ENCODE measurements at places on chromosomes 3 and 15. TPM values are rescaled to one million over a fixed set of nuclear protein-coding genes. Genes with fewer than 3 reads are reported as not detected.

Gene CCR5
- total RNA-seq: 2.2 TPM

Gene ST3GAL6
- total RNA-seq: not detected

DNA sequence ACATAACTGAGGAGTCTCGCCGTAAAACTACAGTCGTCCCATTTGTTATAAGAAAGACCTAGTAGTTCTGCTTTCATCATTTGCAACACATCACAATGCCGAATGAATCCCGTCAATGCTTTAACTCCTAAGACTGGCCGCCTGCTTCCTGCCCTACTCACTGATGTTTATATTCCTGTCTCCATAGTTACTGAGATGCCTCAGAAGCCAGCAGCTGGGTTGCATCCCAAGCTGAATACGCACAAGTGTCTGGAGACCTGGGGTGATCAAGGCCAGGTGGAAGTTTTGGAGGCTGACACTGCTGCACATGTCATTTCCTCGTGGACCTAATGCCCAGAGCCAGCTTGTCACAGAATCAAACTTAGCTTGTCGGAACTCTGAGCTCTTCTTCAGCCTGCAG, 95.2 kb upstream of the UBE2E1 start:
- H3K27ac ChIP-seq: no peak overlapping the region
- peaks cover 8% of the 10 kb centered on the region for H3K4me1 ChIP-seq

Gene CTXN2
- not detected for total RNA-seq

DNA sequence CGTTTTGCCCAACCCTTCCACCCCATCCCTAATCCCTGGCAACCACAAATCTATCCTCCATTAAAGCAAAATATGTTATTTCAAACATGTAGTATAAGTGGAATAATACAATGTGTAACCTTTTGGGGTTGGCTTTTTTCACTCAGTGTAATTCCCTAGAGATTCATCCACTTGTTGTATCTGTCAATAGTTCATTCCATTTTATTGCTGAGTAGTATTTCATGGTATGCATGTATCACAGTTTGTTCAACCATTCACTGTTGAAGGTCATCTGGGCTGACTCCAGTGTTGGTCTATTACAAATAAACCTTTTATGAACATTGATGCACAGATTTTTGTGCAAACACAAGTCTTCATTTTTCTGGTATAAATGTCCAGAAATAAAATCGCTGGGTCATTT, 38.8 kb downstream of the BSN start:
- H3K27ac ChIP-seq: no peak overlapping the region
- H3K4me3 ChIP-seq: no peak overlapping the region
- no peaks in the 10 kb centered on the region for H3K4me1 ChIP-seq
- H3K36me3 ChIP-seq: no peaks in the 10 kb centered on the region
- H3K27me3 ChIP-seq: no peaks in the 10 kb centered on the region

Gene ALDH1A2
- total RNA-seq: 0.47 TPM

DNA sequence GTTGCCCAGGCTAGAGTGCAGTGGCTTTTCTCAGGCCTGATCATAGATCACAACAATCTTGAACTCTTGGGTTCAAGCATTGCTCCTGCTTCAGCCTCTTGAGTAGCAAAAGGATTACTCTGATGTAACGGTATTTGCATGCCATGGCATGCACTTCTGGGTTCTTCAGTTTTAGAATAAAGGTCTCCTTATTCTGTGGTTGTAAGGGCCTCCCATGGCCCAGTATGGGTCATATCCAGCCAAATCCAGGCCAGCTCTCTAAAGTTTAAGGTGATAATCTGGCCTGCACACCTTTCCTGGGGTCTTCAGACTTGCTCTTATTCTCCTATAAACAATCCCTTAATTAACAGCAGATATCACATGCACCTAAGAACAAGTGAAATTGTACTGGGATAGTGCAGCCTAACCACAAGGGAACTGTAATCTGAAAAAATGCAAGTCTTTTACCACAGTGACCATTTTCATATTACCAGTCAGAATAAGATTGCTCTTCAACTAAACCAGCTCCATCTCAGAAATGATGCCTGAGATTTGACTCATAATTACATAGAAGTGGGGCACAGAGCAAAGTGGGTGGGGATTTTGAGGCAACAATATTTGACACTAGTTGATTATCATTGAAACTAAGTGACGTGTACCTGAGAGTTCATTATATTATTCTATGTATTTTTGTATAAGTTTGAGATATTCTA, 25.4 kb downstream of the COMMD2 start:
- H3K27ac ChIP-seq: no peak overlapping the region
- no peaks in the 10 kb centered on the region for H3K27me3 ChIP-seq
- H3K4me3 ChIP-seq: no peak overlapping the region
- H3K4me1 ChIP-seq: no peaks in the 10 kb centered on the region

DNA sequence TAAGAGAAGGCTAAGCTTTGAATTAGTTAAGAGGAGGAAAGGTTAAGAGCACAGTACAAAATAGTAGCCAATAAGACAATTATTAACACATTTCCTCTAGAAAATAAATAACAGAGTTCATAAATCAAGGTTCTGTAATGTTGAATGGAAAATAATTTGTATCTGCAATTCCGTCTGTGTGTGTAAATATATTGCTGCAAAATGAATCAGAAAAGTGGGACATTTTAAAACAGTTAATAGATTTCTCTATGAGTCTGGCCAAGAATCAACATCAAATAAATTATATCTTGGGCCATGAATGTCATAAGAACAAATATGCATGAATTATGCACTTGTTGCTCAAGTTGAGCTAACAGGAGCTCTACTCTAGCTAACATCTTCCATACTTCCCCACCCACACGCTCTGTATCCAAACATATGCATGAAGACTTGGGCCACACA, 14.2 kb upstream of the SUCNR1 start:
- H3K36me3 ChIP-seq: no peaks in the 10 kb centered on the region
- no peak overlapping the region for H3K27ac ChIP-seq
- DNase-seq: no peak
- H3K4me3 ChIP-seq: no peak overlapping the region

- H3K27ac ChIP-seq: peak overlapping the region; percentile 1
- H3K27me3 ChIP-seq: peaks cover 7% of the 10 kb centered on the region
- H3K4me1 ChIP-seq: peaks cover 22% of the 10 kb centered on the region
- no peaks in the 10 kb centered on the region for H3K36me3 ChIP-seq
These were observed 32.4 kb upstream of the SMAD3 start for GRCh38 chr15:67033012-67033411.

DNA sequence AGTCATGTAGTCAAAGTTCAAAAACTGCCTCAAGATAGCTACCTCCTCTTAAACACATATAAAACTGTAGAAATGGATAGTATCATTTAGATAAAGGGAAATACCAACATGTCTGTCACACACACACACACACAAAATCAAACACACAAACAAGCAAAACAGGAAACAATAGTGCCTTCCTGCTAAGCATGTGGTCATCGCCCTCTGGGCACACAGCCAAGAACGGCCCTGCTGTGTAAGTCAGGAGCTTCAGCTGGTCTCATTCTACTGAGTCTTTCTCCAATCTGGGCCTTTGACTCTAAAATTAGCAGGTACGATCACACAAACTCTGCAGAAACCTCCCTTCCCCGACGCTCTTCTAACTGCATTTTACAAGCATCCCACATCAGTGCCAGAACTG, 272.2 kb upstream of the CHRNA7 start:
- H3K27me3 ChIP-seq: peaks cover 20% of the 10 kb centered on the region
- no peak overlapping the region for H3K27ac ChIP-seq
- no peak for DNase-seq
- no peaks in the 10 kb centered on the region for H3K36me3 ChIP-seq
- H3K4me3 ChIP-seq: no peak overlapping the region

- H3K36me3 ChIP-seq: no peaks in the 10 kb centered on the region
- no peaks in the 10 kb centered on the region for H3K27me3 ChIP-seq
- peaks cover 13% of the 10 kb centered on the region for H3K4me1 ChIP-seq
These were observed 60.0 kb downstream of the FLNB start for GRCh38 chr3:58068122-58068809.

DNA sequence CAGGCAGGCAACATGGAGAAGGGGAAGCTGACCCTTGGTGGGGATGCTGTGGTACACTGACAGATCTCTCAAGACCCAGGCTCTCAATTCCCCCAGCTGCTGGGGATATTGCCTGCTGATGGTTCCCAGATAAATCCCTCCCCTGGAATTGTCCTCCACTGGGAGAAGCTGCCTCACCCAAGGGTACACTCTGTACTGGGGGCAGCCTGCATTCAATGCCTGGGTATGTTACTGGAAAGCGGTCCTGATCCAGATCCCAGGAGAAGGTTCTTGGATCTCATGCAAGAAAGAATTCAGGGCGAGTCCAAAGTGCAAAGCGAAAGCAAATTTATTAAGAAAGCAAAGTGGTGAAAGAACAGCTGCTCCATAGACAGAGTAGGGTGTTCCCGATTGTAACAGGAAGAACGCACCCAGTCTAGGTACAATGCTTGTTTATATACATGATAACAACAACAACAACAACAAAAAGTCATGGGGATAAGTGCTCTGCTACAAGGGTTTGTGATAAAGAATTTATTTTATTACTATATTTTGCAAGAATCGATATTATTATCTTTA, 591.5 kb upstream of the ADAMTS9 start:
- no peaks in the 10 kb centered on the region for H3K4me1 ChIP-seq
- no peak overlapping the region for H3K27ac ChIP-seq
- H3K4me3 ChIP-seq: no peak overlapping the region
- no peaks in the 10 kb centered on the region for H3K27me3 ChIP-seq
- H3K36me3 ChIP-seq: no peaks in the 10 kb centered on the region

- H3K27me3 ChIP-seq: peaks cover 41% of the 10 kb centered on the region
- H3K4me1 ChIP-seq: peaks cover 3% of the 10 kb centered on the region
These were observed 1.4 kb downstream of the PAQR5 start for GRCh38 chr15:69299943-69300588.

- no peak overlapping the region for H3K27ac ChIP-seq
- no peaks in the 10 kb centered on the region for H3K27me3 ChIP-seq
- no peaks in the 10 kb centered on the region for H3K36me3 ChIP-seq
- no peak overlapping the region for H3K4me3 ChIP-seq
- H3K4me1 ChIP-seq: peaks cover 3% of the 10 kb centered on the region
These were observed 10.8 kb upstream of the VILL start for GRCh38 chr3:37979541-37980461.

DNA sequence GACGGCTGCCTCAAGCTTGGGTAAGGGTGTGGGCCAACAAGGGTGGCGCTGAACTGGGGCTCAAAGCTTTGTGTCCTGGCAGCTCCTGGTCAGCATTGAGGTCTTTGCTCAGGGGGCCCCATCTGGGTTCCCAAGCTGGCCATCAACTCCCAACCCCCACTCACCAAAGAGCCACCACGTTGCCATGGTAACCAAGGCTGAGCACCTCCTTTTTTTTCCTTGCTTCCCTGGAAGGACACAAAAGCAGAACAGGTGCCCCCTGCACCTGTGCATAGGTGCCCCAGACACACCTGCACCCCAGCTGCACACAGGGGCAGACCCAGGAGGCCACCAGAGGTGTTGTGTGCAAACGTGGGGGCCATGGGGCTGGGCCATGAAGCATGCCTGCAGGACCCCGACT, 16.5 kb downstream of the UROC1 start:
- no peak overlapping the region for H3K27ac ChIP-seq
- H3K36me3 ChIP-seq: no peaks in the 10 kb centered on the region
- DNase-seq: no peak

DNA sequence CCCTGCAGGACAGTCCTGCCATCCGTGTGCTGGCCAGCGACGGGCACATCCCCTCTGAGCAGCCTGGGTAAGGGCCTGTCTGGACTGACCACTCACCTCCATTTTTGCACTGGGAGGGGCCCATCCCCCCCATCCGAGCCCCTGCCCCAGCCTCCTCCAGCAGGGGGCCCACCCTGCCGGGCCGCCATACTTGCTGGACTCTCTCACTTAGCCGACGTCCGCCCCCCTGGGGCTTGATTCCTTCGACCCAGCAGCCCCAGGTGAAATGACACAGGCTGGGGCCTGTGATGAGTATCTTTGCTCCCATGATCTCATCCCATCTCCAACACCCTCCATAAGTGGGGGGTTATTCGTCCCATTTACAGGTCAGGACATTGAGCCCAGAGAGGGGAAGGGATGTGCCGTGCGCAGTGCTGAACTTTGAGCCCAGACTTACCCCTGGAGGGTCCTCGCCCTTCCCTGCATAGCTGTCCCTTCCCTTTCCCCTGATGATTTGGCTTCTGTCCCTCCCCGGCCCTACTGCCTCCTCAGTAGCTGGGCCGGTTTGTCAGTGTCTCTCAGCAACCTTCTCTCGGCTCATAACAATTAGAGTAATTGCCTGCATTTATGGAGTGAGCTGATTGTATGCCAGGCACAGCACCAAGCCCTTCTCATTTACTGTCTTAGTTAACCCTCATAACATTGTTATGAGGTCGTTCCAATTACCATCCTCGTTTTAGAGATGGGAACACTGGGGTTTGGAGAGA, 4.2 kb downstream of the LMAN1L start:
- H3K4me1 ChIP-seq: peaks cover 8% of the 10 kb centered on the region
- H3K36me3 ChIP-seq: no peaks in the 10 kb centered on the region
- no peak for DNase-seq
- H3K4me3 ChIP-seq: no peak overlapping the region

DNA sequence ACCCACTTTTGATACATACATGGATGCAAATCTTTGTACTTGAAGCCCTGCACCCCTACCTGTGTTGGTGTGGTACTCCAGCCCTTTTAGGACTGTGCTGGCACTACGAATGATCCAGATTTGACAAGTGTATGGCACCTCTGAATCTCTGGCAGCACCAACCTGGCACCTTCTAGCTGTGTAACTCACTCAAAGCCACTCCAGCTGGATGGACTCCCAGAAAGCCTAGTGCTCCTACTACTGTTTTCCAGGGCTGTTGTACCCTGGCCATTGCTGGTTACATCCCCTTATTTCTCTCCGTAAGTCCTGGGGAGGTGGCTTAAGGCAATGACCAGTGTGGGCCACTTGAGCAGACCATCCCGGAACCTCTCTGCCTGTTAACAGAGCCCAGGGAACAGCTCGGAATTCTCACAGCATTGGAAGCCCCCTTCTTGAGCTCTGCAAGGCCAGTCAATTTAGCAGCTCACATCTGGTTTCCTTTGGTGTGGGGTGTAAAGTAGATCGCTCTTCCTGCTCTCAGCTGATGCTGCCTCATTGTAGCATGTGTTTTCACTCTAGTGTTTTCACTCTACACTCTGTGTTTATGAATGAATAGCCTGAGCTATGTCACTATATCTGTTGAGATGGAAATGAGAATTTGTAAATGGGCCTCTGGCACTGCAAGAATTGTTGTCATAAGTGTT, 12.2 kb downstream of the CALML4 start:
- no peaks in the 10 kb centered on the region for H3K4me1 ChIP-seq
- H3K27ac ChIP-seq: peak overlapping the region; percentile 0
- DNase-seq: no peak
- H3K27me3 ChIP-seq: no peaks in the 10 kb centered on the region
- peaks cover 27% of the 10 kb centered on the region for H3K36me3 ChIP-seq

DNA sequence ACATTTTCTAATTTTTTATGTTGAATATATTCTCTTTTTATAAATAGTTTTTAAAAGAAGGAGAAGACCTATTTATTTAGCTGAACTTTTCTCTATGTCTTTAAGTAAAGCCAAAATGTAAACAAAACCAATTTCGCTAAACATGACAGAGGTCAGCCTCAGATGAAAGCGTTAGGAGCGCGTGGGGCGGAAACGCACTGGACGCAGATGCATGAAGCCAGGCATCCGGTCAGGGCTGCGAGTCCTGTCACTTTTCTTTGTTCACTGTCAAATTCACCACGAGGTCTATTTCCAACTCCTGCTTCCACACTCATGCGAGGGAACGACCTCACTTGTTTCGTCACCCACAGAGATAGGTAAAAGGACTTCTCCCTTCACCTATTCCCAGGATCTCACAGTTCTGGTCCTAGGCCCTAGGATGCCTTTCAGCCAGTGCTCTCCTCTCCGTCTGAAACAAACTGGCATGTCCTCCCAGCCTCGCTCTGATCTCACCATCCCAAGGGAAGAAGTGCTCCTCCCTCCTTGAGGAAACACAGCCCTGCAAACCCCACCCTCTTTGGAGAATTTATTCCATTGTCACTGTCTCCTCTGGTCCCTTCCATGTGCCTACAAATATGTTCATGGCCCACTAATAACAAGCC, 57.9 kb downstream of the ITGB5 start:
- no peaks in the 10 kb centered on the region for H3K36me3 ChIP-seq
- no peak for DNase-seq
- H3K27me3 ChIP-seq: peaks cover 4% of the 10 kb centered on the region
- no peak overlapping the region for H3K4me3 ChIP-seq

All from activated CD8-positive, alpha-beta T cell treated with anti-CD3 and anti-CD28 coated beads for 36 hours (primary cell).